ENCODE measurements at places on chromosomes 3 and 15.

GRCh38 chr3:13053420-13053819, 19.8 kb downstream of the IQSEC1 start:
- DNase-seq, result no peak

DNA sequence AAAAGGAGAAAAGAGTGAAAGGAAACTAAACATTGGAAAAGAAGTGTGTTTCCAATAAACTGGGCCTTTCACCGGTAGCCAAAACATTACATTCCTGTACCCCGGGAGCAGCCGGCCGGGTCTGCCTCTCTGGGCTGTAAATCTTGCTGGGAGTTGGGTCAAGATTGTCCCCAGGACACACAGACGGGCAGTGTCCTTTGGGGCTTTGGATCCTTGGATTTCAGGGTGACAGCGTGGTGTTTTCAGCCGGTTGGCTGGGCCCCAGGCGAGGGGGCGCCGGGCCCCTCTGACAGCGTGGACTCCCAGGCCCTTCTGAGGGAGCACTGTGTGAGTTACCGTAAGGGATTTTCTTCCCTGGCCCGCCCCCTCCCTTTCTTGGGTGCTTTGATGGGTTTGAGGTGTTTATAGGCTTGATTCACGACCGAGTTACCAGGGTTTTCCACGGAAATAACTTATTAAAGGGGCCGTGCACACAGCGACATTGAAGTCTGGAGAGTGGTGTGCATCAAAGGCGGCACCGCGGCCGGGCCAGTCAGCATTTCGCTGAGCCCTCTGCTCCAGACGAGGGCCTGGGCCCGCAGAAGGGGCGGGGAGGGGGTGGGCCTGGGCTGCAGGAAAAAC, 27.4 kb downstream of the SMAD6 start:
- no peak for DNase-seq

GRCh38 chr3:96991231-96991630, 176.8 kb downstream of the EPHA6 start:
- no peak for DNase-seq

DNA sequence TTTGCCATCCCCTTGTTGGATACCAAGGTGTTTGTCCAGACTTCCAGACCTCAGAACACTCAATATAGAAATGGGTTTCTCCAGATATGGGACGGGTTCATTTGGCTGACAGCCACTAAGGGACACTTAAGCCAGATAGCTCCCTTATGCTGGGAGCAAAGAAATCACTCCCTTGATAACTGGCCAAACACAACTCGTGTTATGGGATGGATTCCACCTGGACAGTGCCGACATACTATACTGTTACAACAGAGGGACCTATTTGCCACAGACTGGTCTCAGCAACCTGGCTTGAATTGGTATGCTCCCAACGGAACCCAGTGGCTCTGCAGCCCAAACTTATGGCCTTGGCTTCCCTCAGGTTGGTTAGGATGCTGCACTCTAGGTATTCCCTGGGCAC, 114.0 kb upstream of the PLCL2 start:
- DNase-seq, result no peak

DNA sequence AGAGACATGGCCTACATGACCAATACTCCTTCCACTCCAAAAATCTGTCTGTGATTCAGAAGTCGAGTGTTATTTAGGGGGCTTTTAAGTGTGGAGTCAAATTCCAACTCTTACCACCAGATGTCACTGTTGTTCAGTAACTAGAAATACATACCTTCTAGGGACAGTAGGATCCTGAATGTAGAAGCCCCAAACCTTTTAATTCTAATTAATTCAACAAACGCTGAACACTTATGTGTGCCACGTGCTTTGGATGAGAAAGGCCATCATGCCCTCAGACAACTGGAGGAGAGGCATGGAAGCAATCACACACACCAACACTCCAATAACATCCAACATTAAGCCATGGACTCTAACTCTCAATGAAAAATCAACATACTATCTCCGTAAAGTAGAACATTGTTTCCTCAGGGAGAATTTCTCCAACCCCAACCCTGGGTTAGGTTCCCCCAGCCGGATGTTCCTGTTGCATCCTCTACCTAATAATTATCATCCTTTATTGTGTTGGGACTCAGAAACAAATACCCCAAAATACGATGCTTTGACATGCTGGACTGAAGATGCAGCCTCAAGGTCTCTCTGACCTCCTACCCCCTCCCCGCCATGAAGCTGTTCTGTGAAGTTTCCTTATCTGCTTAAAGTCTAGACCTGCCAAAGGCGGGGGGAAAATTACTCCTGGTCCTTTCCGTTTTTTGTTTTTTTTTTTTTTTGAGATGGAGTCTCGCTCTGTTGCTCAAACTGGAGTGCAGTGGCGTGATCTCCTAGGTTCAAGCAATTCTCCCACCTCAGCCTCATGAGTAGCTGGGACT, 8.0 kb upstream of the CCDC13 start:
- DNase-seq, result no peak

DNA sequence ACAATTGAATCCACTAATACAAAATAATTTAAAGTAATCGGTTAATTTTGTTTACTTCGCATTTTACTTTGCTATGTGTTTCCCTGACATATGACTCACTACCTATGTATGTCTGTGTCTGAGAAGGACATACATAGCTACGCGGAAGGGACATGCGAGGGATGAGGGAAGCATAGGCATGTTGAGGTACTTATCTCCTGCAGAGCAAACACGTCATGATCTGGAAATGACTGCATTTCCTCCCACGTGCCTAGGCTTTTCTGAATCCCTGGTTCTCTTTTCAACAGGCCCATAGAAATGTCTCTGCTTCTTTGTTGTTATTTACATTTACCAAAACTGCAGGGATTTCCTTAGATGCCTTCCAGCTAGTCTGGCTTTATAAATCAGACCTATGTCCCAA, 27.5 kb downstream of the ALCAM start:
- no peak for DNase-seq

GRCh38 chr15:26372706-26373105, 400.2 kb downstream of the GABRB3 start:
- DNase-seq, result no peak

DNA sequence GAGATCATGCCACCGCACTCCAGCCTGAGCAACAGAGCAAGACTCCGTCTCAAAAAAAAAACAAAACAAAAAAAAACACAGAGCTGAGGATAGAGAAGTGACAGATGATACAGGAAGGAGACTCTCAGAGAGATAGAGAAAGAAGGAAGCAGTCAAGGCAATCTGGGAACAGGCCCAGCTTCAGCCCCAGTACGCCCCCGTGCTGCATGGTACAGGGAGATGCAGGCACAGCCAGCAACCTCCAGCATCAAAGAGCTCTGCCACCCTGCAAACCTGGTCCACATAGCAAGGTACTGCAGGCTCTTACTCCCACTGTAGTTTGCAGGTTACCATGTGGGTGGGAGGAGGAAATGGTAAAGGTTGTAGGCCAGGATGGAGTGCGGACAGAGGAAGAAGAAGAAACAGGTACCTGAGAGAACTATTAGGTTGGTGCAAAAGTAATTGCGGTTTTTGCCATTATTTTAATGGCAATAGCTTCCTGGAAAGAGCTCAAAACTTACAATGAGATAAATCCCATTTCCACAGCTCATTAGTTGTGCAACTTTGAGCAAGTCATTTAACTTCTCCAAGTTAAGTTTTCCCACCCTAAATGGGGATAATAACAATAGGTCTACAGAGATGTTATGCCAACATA, 253.0 kb downstream of the ARRDC4 start:
- DNase-seq, result no peak

DNA sequence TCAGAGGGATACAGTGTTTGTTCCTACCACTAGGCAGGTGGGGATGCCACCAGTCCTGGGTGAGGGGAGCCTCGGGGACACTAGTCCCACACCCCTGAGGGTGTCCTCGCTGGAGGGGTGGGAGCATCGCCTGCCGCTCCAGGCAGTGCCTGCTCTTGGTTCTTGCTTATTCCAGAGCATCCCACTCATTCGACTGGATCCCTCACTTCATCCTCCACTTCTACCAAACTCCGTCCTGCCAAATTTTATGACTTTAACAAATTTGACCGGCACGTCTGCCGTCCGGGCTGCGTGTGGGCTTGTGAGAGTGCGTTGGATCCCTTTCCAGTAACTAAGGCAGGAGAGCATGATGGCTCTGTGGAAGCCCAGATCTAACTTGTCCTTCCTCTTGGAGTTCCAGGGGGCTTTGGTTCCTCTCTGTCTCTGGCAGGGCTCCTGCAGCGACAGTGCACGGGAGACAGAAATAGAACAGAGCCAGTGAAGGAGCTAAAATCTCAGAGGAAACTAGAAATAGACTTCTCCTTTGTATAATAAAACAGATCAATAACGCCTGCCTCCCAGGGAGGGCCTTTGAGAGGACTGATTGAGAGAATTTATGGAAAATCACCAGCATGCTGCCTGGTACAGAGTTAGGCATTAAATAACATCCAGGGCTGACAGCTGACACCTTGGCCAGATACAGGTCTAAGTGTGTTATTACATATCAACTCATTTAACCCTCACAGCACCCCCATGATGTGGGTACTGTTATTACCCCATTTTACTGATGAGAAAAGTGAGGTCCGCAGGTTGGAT, 34.5 kb downstream of the MGLL start:
- peak; percentile 51 for DNase-seq

GRCh38 chr15:100248236-100248635, 93.5 kb downstream of the ADAMTS17 start:
- DNase-seq, result peak; percentile 22

- peak; percentile 77 for DNase-seq
Observed at GRCh38 chr3:136819731-136820679, 1.1 kb downstream of the SLC35G2 start.

DNA sequence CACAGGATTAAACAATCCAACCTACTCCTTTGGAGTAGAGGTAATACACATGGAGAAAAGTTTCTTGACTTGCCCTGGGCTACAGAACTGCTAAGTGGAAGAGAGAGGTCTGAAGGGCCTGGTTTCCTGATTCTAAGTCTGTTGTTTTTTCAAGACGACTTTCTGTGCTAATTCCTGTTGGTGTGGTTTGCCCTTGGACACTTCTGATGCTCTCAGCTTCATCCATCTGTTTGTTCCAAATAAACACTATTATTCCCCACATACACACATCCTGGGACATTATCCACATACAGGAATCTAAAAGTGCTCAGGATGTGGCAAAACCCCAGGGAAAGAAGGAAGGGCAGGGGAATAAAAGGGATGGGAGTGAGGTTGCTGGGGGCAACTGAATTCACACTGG, 393.5 kb upstream of the TBL1XR1 start:
- no peak for DNase-seq

DNA sequence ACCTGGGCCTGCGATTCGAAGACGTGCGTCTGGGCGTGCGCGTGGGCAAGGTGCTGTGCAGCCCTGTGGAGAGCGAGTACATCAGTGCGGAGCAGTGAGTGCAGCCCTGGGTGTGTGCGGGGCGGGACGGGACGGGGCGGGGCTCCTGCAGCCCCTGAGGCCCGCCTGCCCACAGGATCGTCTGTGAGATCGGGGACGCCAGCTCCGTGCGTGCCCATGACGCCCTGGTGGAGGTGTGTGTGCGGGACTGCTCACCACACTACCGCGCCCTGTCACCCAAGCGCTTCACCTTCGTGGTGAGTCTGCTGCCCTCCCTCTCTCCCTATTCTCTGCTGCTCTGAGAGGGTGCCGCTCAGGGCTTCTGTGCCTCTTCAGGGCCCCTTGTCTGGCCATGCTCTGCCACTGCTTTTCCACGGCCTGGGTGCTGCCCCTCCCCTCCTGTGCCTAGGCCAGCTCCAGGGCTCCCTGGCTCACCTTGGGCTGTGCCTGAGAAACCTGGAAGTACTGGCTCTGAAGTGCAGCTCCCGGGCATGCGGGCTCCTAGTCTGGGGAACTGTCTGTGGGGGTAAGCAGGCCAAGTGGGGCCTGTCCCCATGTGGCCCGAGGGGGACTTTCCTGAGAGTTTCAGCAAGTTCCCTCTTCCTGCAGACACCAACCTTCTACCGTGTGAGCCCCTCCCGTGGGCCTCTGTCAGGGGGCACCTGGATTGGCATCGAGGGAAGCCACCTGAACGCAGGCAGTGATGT, 31.8 kb downstream of the PLXNA1 start:
- no peak for DNase-seq

DNA sequence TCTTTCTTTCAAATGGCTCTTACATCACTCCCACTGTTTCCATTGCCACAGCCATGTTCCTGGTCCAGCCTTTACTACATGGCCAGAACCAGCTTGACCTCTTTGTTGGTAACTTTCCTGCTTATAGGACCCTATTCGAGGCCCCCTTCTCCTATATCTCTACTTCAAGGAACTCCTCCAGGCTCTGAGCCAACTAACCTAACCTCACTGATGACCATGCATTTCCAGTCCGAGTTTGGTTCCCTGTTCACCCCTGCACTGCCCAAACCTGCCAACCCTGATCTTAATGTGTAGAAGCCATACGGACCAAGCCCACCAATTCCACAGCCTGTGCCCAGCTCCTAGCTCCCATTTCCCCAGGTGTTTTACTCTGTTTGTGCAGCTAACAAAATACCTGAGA, 38.4 kb upstream of the TIPARP start:
- DNase-seq, result no peak
